ENCODE measurements at places on chromosomes 3 and 15. TPM values are rescaled to one million over a fixed set of nuclear protein-coding genes. Genes with fewer than 3 reads are reported as not detected.

Gene CIB1
- total RNA-seq: 149 TPM

- DNase-seq: no peak
Observed at GRCh38 chr3:11431319-11431718, 159.1 kb downstream of the ATG7 start.

Gene IMPG2
- total RNA-seq: 0.66 TPM

DNA sequence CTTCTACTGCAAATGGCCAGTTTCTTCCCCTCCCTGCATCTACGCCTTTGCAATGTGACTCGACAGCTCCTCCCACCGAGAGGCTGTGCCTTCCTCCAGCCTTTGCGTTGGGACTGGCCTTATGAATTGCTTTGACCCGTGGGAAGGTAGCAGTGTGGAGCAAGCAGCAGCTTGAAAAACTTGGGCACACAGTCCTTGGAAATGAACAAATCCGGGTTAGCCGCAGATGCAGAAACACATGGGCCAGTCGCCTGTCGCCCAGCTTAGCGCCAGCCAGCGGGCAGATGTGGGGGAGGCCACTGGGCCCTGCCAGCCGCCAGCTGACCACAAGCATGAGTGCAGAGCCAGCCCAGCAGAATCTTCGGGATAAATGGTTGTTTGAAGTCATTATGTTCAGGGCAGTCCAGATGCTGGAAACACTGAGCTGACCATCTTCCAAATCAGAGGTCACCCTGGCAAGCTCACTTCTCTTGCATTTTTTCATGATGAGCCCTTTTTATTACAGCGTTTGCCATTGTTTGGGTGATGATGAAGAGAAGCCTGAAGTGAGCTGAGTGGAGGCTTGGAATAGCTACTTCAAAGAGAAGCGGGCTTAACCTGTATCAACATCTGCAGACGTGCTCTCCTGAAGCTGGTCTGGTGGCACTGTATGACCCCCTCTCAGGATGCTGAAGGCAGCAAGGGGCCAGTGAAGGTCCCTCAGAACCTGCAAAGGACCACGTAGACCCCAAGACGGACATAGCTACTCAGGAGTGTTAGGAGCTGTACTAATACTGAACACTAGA, 9.8 kb downstream of the SELENOS start:
- no peak for DNase-seq

DNA sequence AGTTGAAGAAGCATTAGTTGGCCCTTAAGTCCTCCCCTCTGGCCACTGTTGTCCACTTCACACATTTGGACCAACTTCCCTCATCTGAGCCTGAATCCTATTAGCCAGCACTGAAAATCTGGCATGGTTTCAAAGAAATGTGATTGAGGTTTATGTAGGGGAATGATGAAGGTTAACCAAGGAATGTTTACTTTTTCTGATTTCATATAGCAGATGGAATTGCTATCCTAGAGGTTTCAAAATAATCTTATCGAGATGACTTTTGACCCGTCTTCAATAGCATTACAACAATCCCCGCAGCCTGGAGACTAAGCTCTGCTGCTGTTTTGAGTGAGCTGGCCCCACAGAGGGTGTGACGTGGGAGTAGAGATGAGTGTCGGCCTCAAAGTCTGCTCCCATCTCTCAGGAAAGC, 200.8 kb upstream of the IL12A start:
- no peak for DNase-seq

- no peak for DNase-seq
Observed at GRCh38 chr3:107704477-107704876, 181.7 kb downstream of the BBX start.

DNA sequence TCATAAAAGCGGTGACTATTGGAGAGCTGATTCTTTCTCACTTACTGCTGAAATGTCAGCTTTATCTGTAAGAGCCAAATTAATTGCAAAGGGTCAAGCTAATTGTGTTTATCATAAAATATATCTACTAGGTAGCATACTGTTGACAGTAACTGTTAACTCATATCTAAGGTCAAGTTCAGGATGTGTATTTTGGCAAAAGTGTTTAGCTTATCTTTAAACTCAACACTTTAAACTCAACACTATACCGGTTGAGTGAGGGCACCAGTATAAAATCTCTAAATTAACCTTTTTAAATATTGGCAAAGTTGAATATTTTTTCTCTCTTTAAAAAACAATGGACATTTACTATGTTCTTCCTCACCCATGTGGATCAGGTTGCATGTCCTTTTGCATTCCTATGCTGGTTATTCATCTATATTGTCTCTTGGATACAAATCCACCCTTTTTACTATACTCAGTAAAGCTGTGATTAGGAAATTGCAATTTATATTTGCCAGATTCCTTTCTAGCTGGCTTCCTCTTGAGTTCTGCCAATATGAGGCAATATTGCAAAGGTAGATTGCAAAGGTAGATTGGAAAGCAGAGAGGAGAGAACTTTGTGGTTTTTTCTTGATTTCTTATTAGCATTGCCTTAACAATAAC, 344.6 kb upstream of the DCBLD2 start:
- no peak for DNase-seq

- DNase-seq: no peak
Observed at GRCh38 chr3:9201266-9201665, 48.2 kb downstream of the SRGAP3 start.

- no peak for DNase-seq
Observed at GRCh38 chr3:15329046-15330005, 3.1 kb downstream of the SH3BP5 start.

Gene CCDC9B
- 1.4 TPM for total RNA-seq

GRCh38 chr3:12681943-12682390, 18.1 kb upstream of the RAF1 start:
- DNase-seq: no peak

Gene LEKR1
- 0.48 TPM for total RNA-seq

- no peak for DNase-seq
Observed at GRCh38 chr15:66144978-66145725, 108.4 kb downstream of the MEGF11 start.

Gene TTC21A
- total RNA-seq: 5.3 TPM

- no peak for DNase-seq
Observed at GRCh38 chr3:189108067-189108466, 63.7 kb upstream of the TPRG1 start.

Gene DUOX1
- not detected for total RNA-seq

DNA sequence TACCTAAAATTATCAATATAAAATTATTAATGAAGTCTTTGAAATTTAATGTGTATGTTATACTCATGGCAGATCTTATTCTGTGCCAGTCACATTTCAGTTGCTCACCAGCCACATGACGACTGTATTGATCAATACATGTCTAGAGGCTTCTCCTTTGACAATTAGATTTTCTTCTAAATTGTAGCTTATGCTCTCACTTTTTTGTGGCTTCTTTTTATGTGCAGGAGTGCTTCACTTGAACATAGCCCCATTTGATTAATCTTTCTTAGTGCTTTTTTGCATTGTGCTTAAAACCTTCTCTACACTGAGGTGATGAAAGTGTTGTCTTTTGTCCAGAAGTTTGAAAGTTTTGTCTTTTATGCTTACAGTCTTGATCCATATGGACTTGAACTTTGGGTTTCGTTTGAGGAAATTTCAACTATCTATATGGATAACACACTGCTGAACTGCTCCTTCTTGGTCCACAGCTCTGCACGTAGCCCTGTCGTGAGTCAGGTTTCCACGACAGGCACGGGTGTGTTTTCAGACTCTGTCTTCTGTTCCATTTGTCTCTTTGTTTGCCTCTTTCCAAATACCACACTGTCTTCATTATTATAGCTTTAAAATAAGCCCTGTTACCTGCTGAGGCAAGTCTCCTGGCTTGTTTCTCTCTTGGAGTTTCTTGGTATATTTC, 393.9 kb upstream of the CFAP20DC start:
- no peak for DNase-seq

Gene FEZF2
- total RNA-seq: not detected
